ENCODE measurements at places on chromosomes 6 and 20.

DNA sequence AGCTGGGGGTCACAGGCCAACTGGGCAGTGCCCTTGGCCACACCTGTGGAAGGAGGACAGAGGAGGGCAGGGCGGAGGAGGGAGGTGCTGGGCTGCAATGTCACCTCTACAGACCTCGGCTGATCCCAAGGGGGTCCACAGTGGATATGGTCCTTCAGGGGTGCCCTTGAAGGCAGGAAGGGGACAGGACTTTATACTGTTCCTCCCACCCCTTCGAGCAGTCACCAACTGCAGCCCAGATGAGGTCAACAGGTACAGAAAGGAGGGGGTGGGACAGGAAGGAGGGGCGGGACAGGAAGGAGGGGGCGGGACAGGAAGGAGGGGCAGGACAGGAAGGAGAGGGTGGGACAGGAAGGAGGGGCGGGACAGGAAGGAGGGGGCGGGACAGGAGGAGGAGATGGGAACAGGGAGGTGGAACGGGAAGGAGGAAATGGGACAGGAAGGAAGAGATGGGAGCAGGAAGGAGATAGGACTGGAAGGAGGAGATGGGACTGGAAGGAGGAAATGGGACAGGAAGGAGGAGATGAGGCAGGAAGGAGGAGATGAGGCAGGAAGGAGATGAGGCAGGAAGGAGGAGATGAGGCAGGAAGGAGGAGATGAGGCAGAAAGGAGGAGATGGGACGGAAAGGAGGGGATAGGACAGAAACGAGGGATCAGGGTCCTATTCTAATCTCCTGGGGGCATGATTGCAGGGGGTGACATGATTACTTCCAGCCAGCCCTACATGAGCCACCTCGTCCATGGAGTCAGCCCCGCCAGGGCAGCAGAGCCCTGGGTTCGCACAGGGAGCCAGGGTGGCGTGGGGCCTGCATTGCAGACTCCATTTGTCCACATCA is 19.4 kb upstream of the MRGBP start:
- DNase-seq = peak; percentile 90

- no peak for DNase-seq
Observed at GRCh38 chr20:64152906-64153305, 11.3 kb upstream of the MYT1 start.

DNA sequence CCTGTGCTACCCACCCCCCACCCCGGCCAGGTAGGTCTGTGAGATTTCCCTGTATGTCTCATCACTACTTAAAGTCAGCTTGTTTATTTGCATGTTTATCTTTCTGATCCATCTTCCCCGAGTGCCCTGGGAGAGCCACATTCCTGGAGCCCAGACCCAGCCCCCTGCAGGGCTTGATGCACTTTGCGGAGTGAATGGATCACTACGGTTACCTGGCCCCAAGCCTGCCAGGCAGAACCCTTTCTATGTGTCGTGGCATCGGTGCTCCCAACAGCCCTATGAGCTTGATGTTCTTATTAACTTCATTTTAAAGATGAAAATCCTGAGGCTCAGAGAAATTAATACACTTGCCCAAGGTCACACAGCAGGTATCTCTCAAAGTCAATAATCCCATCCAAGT is 13.6 kb upstream of the SLCO4A1 start:
- no peak for DNase-seq

DNA sequence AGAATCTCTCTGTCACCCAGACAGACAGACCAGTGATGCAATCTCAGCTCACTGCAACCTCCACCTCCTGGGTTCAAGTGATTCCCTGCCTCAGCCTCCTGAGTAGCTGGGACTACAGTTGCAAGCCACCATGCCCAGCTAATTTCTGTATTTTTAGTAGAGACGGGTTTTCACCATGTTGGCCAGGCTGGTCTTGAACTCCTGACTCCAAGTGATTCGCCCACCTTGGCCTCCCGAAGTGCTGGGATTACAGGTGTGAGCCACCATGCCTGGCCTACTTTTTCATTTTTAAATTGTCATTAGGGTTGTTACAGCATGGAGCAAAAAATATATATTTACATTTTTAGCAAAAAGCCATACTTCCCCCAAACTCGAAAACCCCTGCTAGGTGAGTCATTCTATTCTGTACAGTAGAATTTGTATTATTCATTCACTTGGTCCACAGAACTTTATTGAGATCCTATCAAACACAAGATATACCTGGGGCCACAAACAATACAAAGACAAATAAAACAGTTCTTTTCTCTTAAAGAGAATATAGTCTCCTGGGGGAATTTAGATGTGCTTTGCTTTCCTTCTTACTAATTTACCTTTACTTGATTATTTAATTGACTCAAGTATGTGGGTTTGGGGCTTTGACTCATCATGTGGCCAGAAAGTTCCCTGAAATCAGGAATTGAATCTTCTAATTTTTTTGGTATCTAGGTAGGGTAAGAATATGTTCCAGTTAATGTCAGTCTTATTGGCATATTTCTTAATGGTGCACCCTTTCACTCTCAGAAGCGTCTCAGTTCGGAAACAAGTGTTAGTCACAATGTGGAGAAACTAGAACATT is 16.6 kb upstream of the CCND3 start:
- no peak for DNase-seq

DNA sequence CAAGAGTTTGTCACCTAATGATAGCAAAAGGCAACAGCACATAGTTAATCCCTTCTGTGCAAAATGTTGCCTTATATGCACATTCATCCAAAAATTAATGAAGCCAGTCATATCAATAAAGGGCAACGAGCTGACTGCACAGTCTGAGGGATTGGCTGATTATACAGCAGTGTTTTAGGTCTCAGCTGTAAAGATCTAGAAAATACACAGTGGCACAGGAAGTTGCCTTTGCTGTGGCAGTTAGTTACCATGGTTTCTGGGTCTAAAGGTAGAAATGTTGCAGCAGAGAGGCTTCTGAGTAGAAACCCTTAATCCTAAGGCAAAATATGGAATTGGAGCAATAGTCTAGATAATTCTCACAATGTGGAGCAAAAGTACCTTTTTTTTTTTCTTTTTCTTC is 89.7 kb downstream of the SMPDL3A start:
- no peak for DNase-seq

GRCh38 chr20:36407199-36407733 is 101.1 kb downstream of the DLGAP4 start:
- DNase-seq = no peak

- no peak for DNase-seq
Observed at GRCh38 chr6:66499851-66500250, 792.8 kb upstream of the EYS start.

GRCh38 chr6:74742793-74743508 is 462.9 kb downstream of the COL12A1 start:
- no peak for DNase-seq

GRCh38 chr20:44436393-44436792 is 39.3 kb upstream of the TTPAL start:
- no peak for DNase-seq

- DNase-seq = no peak
Observed at GRCh38 chr6:38269461-38270172, 370.1 kb downstream of the BTBD9 start.

GRCh38 chr6:71404145-71404966 is 115.7 kb downstream of the OGFRL1 start:
- DNase-seq = no peak

- DNase-seq = no peak
Observed at GRCh38 chr6:157328108-157328692, 4.9 kb upstream of the TMEM242 start.

DNA sequence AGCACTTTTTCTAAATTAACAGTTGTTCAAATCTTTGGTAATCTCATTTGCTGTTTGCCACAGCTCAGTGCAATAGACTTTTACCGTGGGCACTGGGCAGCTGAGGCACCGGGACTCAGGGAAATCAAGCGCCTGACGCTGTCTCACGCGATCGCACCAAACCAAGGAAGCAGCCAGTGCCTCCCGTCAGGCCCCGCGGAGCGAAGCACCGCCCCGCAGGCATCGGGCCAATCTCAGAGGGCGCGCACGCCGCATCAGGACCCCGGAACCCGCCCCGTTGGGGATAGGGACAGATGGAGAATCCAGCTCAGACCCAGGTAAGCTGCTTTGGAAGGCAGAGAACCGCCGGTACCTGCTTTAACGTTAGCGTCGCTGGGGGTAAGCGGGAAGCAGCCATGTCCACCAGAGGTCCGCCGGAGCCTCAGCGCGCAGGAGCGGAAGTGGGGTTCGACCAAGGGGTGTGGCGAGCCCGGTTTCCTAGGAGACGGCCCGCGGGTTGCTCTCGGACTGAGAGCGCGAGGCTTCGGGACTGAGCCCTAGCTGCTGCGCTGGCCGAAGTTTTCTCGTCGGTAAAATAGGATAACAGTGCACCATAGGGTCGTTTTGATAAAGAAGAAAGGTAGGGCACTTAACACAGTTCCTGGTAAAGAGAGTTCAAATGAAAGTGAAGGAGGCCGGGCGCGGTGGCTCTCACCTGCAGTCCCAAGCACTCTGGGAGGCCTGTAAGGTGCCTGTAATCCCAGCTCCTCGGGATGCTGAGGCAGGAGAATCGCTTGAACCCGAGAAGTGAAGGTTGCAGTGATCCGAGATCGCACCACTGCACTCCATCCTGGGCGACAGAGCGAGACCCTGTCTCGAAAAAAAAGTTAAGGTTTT is at the start of gene LYRM2:
Gene LYRM2 (minus strand): TSS at position 428 of the 876 bp plus-strand sequence. CDS start 31 bp downstream, at position 397.
- DNase-seq = peak; percentile 74

GRCh38 chr6:149060300-149060984 is 257.1 kb upstream of the TAB2 start:
- peak; percentile 46 for DNase-seq

Data from T-helper 2 cell (primary cell).